Uterus (tissue), 4 donors: ENCODE measurements at places on chromosomes 4 and X. TPM values are rescaled to one million over a fixed set of nuclear protein-coding genes. Genes with fewer than 3 reads are reported as not detected.

GRCh38 chrX:10457092-10457491 lies 163.3 kb downstream of the MID1 start:
- no peak for DNase-seq

GRCh38 chr4:173508386-173509035 lies 21.5 kb downstream of the HAND2 start:
- DNase-seq: peak; percentile 17

GAGE1 gene
- not detected for total RNA-seq

- no peak for DNase-seq
Measured at GRCh38 chrX:80285131-80285773, 135.0 kb upstream of the TENT5D start.

- DNase-seq: no peak
Measured at GRCh38 chr4:146957237-146957636, 11.6 kb upstream of the TTC29 start.

DNA sequence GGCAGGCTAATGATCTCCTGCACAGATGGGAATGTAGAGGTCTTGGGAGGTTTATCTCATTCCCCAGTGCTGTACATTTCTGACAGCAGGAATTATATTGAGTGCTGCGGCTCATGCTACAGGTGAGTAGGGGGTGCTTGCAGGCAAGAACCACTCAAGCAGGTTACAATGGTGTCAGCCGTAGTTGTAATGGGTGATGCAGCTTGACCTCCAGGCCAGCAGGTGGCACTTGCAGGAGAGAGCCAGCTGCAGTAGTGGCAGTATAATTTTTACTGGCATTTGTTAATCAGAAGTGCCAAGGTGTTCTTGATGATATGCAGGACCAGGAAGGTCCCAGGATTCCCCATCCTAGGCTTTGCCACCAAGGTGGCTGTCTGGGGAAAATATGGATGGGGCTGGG lies 759.6 kb upstream of the NDST4 start:
- no peak for DNase-seq

CD99 gene
- total RNA-seq: 329 TPM

GRCh38 chr4:1473718-1474117 lies 67.5 kb upstream of the NKX1-1 start:
- DNase-seq: no peak

DNA sequence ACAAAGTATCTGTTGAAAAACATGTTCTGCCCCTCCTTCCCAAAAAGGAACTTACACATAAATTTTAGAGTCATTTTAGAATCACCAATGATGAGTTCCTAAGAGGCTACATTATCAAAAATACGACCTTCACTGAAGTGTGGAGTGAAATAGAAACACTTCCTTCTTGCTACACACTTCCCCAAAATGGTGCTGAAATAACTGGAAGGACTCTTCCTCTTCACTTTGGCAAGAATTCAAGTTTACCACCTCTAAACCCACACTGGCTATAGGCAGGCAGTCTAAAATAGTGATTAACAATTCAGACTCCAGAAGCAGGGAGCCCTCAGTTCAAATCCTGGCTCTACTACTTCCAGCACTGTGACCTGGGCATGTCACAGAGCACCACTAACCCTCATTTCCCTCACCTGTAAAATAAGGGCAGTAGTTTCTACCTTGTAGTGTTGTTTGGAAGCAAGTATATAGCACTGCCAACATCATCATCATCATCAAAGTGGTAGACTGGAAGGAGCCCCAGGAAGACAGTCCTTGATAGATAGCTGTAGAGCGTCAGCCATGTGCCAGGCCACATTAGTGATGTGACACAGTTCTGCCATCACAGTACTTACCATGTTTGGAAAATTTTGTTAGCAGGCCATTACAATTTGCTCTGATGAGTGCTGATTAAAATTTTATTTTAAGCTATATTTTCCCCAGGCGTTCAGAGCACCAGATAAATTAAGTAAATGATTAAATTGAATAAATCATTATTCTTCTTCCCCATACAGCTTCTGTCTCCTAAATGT lies 103.3 kb downstream of the PARM1 start:
- no peak for DNase-seq

DNA sequence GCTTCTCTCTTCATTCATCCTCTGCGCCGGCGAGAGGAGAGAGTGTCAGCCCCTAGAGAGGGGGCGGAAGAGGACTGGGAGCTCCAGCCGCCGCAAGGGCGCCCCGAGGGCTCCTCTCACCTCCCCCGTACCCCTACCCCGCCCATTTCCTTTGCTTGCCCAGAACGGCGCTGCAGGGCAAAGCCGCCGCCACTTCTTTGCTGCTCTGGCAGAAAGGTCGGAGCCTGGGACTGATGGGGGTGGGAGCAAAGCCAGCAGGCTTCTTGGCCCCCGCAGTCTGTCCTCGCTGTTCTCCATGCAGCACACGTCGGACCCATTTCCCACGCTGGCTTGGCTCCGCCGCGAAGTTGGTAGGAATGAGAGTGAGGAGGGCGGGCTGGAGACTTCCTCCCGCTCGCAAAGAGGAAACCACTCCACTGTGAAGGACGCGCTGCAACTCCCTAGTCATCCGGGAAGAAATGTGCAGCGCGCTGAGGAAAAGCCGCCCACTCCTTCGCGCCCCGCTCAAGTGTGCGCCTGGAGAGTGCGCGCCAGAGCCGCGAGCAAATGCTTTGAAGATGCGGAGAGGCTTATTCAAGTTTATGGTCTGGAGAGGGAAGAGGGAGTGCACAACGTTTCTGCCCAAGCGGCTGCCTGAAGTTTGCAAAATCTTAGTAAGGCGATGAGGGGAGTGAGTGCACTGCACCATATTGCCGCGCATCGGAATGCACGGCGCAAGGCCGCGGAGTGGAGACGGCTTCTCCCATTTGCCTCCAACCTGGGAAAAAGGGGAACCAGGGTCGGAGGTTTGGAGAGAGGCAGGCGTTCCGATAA lies 2.8 kb upstream of the PCDH7 start:
- DNase-seq: peak; percentile 43

DNA sequence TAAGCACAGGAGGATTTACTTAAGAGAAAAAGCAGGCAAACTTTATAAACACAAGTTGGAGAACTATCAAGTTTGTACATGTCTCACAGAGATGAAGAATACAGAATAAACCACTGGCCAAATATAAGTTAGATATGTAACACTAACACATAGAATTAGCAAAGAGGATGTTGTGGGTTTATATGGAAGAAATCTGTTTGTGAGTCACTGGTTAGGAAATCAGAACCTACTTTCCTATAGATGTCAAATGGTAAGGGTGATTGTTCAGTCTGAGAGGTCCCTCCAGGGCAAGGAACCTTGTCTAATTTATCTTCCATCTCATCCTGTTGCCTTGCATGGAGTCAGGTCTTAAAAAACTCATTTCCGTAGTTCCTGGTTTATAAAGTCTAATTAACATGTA lies 14.8 kb upstream of the ART3 start:
- DNase-seq: no peak
